ENCODE measurements at places on chromosomes 1 and 21. TPM values are rescaled to one million over a fixed set of nuclear protein-coding genes. Genes with fewer than 3 reads are reported as not detected.

The SPRR2B gene
- total RNA-seq: not detected

GRCh38 chr1:235843461-235843961 lies 23.2 kb downstream of the LYST start:
- no peaks in the 10 kb centered on the region for H3K36me3 ChIP-seq
- no peak for DNase-seq
- H3K4me1 ChIP-seq: no peaks in the 10 kb centered on the region
- no peaks in the 10 kb centered on the region for H3K27me3 ChIP-seq
- no peak overlapping the region for H3K4me3 ChIP-seq

DNA sequence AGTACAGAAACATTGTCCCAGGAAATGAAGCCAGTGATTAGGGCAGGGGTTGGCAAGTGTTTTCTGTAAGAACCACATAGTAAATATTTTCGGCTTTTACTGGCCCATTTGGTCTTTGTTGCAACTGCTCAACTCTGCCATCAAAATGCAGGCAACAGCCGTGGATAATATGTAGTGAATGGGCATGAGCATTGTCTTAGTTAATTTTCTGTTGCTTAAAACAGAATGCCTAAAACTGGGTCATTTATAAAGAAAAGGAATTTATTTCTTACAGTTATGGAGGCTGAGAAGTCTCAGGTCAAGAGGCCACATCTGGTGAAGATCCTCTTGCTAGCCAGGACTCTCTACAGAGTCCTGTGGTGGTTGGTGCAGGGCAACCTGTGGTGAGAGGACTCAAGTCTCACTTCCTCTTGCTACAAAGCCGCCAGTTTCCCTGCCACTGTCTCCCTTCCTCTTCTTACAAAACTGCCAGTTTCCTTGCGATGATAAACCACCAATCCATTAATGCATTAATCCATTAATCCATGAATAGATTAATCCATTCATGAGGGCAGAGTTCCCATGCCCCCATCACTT lies 166.4 kb downstream of the PSMG1 start:
- H3K4me1 ChIP-seq: peaks cover 25% of the 10 kb centered on the region
- no peak overlapping the region for H3K4me3 ChIP-seq
- no peak for DNase-seq
- no peaks in the 10 kb centered on the region for H3K36me3 ChIP-seq

GRCh38 chr1:245923215-245923614 lies 583.9 kb downstream of the SMYD3 start:
- H3K27me3 ChIP-seq: no peaks in the 10 kb centered on the region
- no peaks in the 10 kb centered on the region for H3K36me3 ChIP-seq
- DNase-seq: no peak
- H3K4me3 ChIP-seq: no peak overlapping the region
- H3K4me1 ChIP-seq: no peaks in the 10 kb centered on the region
- no peak overlapping the region for H3K27ac ChIP-seq

The EXTL1 gene
- total RNA-seq: 0.13 TPM

GRCh38 chr1:232372841-232373440 lies 257.0 kb downstream of the SIPA1L2 start:
- no peak overlapping the region for H3K27ac ChIP-seq
- no peak overlapping the region for H3K4me3 ChIP-seq
- H3K36me3 ChIP-seq: no peaks in the 10 kb centered on the region
- no peaks in the 10 kb centered on the region for H3K27me3 ChIP-seq
- no peak for DNase-seq
- peaks cover 5% of the 10 kb centered on the region for H3K4me1 ChIP-seq

DNA sequence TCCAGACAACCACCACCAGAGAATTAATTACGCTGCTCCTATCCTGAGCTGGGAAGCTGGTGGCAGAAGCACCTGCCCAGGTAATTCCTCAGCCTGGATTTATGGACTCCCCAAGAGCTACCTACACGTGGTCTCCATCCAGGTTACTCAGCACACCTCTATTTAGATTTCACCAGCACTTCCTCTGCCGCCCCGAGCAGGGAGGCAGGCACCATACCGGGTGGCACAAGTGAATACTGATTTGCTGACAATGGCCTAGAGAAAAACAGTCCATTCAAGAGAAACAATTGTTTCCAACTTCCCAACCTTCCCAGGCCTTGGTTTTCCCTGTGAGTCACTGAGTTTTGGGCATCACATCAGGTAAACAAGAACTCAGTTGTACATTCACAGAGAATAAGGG lies 134.3 kb downstream of the MATN1 start:
- H3K4me1 ChIP-seq: no peaks in the 10 kb centered on the region
- H3K4me3 ChIP-seq: no peak overlapping the region
- no peak for DNase-seq
- H3K27ac ChIP-seq: no peak overlapping the region
- H3K36me3 ChIP-seq: no peaks in the 10 kb centered on the region

DNA sequence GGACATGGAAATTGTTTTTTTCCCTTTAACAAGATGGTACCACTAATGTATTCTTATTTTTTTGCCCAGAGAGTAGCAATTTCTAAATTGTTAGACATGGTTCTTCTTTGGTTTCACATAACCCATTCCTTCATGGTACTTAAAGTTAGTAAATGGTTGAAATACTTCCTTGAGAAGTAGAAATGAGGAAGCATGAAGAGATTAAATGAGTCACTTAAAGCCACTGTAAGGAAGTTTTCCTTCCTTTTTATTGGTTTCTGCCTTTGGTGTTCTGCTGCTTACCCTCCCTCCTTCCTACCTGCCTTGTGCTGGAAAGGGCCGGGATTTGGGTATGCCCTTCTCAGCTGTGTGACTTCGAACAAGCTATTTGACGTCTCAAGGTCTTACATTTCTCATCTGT lies 101.0 kb downstream of the KIF26B start:
- no peak overlapping the region for H3K27ac ChIP-seq
- H3K4me1 ChIP-seq: peaks cover 31% of the 10 kb centered on the region
- DNase-seq: no peak
- no peak overlapping the region for H3K4me3 ChIP-seq

Data from thyroid gland (tissue), 4 donors.